ENCODE measurements at places on chromosomes 6 and 20.

DNA sequence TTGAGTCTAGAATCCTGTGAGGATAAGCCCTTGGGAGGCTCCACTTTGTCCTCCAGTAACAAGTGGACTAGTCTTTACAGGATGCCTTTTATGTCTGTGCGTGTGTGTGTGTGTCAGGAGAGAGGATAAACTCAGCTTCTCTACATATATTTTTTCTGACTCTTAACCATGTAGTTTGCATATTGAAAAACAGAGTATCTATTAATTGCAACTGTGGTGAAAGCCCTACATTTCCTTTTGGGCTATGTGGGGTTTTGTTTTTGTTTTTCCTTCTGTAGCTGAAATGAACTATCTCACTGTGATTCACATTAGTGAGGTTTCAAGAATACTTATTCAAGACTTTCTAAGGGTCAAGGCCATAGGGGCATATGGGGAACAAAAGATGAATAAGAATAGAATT is 17.7 kb downstream of the TPBG start:
- no peak for DNase-seq

DNA sequence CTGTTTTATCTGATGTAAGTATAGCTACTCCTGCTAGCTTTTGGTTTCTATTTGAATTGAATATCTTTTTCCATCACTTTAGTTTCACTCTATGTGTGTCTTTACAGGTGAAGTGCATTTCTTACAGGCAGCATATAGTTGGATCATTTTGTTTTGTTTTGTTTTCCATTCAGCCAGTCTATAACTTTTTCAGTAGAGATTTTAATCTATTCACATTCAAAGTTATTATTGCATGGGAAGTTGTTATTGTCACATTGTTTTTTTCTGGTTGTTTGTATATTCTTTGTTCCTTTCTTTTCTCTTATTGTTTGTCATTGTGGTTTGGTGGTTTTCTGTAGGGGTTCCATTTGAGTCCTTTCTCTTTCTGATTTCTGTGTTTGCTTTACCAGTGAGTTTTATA is 151.2 kb downstream of the PDE10A start:
- no peak for DNase-seq

GRCh38 chr20:35621560-35621946 is 5.9 kb downstream of the SPAG4 start:
- DNase-seq = no peak

- no peak for DNase-seq
Observed at GRCh38 chr6:52276130-52276529, 8.4 kb downstream of the MCM3 start.

DNA sequence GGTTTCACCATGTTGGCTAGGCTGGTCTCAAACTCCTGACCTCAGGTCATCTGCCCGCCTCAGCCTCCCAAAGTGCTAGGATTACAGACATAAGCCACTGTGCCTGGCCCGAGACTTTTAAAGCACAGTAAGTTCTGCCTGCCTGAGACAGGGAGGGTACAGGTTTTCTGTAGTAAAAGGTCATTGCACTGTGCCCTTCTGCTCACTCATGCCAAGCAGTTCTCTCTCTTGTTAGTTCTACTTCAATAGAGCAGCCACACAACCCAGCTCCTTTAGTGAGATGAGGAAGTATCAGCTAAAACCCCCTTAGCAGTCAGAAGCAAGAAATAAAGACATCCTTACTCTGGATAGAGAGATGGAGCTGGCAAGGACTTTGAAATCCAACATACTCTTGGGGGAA is 52.4 kb upstream of the ARMH2 start:
- no peak for DNase-seq

GRCh38 chr20:43751167-43752050 is 24.6 kb upstream of the GTSF1L start:
- no peak for DNase-seq

DNA sequence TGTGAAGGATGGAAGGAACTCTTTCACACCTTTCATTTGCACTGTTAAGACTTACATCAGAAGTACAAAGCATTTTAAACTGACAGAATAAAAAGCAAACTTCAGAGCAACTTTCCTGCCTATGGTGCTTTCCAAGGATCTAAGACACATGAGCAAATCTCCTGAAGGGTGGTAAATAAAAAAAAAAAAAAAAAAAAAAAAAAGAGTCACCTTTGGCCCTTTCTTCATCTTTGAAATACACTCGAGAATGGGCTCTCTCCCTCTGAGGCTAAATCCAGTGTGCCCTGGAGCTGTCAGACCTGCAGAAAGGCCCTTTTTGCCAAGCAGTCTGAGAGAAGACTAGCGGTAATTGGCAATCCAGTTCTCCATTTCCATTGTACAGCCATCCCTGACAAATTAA is 1113.8 kb upstream of the FLRT3 start:
- DNase-seq = no peak

DNA sequence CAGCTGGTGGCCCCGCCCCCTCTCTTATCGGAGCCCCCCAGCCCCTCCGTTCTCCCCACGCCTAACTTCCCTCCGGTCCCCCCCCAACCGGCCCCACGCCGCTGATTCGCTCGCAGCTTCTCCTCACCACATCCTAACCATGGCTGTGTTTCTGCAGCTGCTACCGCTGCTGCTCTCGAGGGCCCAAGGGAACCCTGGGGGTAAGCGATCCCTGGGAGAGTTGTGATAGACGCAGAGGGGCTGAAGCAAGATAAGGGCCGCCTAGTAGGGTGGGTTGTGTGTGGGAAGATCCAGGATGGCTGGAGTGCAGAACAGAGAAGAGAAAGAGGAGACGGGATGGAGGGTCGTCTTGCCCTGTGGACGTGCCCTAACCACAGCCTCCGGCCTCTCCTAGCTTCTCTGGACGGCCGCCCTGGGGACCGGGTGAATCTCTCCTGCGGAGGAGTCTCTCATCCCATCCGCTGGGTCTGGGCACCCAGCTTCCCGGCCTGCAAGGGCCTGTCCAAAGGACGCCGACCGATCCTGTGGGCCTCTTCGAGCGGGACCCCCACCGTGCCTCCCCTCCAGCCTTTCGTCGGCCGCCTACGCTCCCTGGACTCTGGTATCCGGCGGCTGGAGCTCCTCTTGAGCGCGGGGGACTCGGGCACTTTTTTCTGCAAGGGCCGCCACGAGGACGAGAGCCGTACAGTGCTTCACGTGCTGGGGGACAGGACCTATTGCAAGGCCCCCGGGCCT is at the start of gene MPIG6B:
TSS of gene MPIG6B (plus strand) at position 129 of the 735 bp plus-strand sequence. CDS start at position 140, 11 bp downstream.
- no peak for DNase-seq

GRCh38 chr20:58511861-58512260 is 3.3 kb downstream of the APCDD1L start:
- DNase-seq = no peak

DNA sequence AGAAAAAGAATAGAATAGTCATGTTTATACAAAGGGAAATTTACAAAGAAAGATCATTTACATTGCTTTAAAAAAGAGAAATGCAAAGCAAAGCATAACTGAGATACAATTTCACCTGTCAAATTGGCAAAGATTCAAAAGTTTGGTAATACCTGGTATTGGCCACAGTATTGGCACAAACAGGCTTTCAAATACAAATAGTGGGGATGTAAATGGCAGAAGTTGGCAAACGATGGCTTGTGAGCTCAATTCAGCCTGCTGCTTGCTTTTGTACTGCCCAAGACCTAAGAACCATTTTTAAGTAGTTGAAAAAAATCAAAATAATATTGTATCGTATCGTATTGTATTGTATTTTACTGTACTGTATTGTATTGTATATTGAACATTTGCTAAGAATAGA is 194.5 kb upstream of the JAG1 start:
- DNase-seq = no peak

DNA sequence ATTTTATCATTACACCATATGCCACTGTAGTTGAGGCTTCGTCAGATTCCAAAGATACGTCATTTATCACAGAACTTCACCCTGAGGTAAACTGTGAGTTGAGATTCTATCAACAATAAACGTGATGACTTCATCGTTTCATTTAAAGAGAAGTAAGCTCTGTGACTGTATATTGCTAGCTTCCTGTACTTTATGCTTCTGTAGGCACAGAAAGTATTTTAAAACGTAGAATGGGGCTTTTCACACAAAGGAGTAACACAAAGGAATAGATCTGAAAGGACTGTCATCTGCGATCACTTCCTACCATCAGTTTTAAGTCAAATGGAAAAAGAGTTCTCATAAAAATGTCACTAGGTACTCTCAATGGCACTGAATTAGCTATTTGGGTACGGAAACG is 234.4 kb upstream of the MCHR2 start:
- no peak for DNase-seq
